ENCODE measurements at places on chromosomes 2 and 18.

- DNase-seq: no peak
Observed at GRCh38 chr2:161100211-161100895, 59.9 kb upstream of the TANK start.

GRCh38 chr2:42854207-42854818 lies 61.9 kb upstream of the HAAO start:
- DNase-seq: no peak

DNA sequence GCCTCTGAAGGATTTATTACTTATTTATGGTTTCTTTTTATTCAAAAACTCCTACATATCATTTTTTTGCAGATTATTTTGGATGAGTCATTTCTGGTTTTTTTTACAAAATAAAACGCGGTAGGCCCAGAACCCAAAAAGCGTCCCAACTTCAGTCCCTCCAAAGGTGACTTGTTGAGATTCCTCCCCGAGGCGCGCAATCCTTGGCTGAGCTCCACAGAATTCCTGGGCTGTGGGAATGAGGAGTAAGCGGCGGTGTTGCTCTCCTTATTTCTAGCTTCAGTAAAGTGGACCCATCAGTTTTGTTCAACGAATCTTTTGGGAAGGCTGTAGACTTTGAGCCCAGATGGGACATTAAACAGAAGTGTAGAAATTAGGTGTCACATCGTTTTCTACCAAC lies 67.0 kb upstream of the RMP24 start:
- no peak for DNase-seq

GRCh38 chr2:12861344-12861930 lies 144.7 kb downstream of the TRIB2 start:
- no peak for DNase-seq

Data from epithelial cell of proximal tubule (primary cell).